ENCODE measurements at places on chromosomes 2 and 18.
A peak's percentile ranks its signal among the peaks of the same experiment; 100 is the strongest.

DNA sequence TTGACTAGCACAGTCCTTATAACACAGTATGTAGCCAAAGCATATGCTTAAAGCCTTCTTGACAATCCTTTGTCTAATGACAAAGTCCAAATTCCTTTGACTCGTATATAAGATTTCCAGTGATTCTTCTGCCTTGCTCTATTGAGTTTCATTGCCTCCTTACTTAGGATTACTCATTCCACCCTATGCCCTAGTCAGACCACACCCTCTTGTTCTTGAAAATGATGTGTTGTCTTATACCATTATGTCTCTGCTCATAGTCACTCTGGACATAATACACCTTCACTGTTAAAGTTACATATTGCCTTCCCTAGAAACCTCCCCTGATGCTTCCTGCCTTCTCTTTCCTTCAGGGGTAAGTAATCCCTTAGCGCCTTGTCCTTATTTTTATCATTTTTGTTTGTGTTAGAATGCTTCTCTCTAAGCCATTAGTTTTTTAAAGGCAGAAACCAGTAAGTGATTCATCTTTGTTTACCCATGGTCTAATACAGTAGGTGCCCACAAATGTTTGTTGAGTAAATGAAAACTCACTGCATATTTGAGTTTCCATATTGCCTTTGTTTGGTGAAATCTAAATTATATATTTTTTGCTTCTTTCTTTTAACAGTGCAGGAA lies 19.3 kb downstream of the GPD2 start:
- peak; percentile 80 for DNase-seq

DNA sequence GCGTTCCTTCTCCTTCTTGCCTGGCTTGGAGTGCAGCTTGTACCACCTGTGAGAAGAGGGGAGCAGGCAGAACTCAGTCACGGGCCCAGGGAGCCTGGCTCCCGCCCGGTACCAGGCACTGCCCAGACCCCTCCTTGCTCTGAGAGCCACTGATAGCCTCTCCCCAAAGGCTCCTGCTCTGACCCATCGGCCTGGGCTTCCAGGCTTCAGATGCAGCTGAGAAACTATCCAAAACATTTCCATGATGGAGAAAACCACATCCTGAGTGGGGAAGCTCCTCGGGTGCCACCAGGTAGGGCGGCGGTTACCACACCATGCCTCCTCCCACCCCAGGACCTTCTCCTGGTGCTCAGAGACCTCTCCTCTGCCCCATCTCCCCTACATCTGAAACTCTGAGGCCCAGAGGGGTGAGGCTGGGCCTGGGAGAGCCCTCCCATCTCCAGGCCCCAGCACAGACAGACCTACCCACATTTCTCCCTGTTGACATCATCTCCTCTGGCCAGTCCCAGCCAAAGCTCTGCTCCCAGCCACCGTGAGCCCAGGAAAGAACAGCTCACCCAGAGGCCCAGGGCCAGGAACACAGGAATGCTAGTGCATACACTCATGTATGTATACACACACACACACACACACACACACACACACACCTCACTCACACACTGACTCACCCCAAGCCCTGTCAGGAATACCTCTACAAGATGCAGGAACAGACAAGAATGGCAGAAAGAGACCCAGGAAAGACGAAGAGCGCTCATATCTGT lies 17.9 kb upstream of the SFXN5 start:
- peak; percentile 97 for DNase-seq

GRCh38 chr2:9965119-9965822 lies 13.8 kb downstream of the GRHL1 start:
- DNase-seq = no peak

DNA sequence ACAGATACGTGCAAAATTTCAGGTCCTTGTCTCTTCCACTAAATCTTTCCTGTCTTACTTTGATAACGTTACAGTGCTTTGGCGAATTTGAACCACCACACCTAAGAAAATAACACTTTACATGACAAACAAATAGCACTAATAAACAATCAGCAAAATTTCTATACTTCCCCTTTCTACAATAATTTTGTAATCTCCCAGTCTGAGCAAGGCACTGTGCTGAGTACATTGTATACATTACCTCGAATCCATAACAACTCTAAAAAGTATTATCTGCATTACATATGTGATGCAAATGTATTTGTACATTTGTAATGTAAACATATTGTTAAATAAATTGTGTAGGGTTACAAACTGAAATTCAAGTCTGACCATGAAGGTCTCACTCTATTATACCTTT lies 49.9 kb downstream of the RTN4 start:
- DNase-seq = no peak

GRCh38 chr2:120177001-120177621 lies 46.1 kb downstream of the TMEM185B start:
- DNase-seq = peak; percentile 70

DNA sequence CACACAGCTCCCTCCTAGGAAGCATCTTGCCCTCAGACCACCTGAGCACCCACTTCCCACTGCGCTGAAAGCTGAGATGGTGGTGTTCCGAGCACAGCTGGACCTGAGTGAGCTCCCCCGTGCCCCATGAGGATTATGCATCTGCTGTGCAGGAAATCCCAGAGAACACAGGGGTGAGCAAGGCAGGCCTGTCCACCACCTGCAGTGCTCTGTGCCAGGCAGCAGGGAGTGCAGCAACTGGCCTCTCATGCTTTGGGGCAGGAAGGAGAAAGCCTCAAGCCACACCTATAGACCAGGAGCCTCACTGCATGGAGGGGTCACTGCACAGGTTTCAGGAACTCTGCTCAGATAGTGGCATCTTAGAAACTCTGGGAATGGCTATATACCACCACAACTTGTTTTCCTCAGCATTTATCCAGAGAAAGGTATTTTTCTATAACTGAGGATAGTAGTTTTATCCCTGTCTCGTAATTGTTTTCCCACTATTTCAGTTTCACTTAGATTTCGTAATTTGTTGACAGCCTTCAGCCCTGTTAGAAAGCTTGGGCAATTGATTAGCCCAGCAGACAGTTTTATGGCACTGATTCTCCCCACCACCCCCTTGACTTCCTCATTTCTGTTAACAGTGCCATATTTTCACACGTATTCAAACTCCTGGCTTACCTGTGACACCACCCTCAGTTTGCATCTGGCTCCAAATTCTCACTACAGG lies 144.3 kb upstream of the DAPL1 start:
- no peak for DNase-seq

DNA sequence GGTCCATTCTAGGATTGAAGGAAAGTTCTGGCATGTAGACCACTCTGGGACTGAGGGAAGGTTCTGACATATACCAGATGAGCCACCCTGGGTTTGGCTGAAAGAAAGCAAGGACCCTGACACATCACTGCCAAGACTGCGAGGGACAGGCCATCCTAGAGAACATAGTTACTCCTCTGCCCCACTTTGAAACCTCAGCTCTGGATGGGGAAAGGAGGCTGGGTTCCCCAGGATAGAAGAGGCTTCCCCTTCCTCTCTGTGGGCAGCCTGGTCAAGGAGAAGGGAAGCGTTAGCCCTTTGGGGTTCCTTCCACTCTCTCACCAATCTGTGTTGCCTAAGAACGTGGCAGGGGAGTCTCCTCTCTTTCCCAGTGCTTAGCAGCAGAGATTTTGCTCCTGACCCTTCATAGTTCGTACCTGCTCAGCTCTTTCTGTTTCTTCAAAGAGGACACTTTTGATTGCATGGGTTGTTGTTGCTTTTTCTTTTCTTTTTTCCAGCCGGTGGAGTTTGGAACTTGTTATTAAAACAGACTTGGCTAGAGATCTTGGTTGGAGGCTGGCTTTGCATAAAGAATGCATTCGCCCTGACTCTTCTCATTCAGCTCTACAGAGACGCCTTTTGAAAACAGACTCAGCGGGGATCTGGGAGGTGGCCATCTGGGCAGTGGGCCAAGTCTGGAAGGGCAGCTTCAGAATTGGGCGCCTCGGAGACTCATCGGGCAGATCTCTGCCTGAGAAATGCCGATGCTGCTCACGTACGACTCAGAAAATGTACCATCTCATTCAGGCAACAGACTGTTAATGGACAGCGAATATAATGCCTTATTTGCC lies 166.1 kb downstream of the CLIP4 start:
- DNase-seq = no peak

- DNase-seq = no peak
These were observed 128.6 kb downstream of the ZFP36L2 start for GRCh38 chr2:43097644-43098408.

DNA sequence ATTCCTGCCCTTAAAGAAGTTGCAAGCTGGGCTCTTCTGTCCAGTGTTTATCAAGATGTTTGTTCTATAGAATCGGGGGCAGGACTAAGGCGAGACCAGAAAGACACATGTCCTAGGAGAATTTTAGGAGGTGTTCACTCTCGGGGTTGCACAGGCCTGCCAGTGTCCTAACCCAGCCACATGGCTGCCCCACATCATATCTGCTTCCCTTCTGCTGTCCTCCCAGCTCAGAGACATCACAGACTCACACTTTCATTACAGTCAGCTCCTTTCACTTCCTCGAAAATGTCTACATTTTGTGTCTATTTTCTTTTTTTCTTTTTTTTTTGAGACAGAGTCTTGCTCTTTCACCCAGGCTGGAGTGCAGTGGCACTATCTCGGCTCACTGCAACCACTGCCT lies 10.7 kb upstream of the MRO start:
- DNase-seq = no peak

All from epithelial cell of prostate (primary cell).